AG10803 (cell line): ENCODE measurements at places on chromosomes 1 and 21.

- no peak for DNase-seq
Measured at GRCh38 chr1:210653771-210654170, 325.1 kb downstream of the HHAT start.

- DNase-seq: peak; percentile 13
Measured at GRCh38 chr1:28087614-28088167, 719 bp downstream of the EYA3 start.

DNA sequence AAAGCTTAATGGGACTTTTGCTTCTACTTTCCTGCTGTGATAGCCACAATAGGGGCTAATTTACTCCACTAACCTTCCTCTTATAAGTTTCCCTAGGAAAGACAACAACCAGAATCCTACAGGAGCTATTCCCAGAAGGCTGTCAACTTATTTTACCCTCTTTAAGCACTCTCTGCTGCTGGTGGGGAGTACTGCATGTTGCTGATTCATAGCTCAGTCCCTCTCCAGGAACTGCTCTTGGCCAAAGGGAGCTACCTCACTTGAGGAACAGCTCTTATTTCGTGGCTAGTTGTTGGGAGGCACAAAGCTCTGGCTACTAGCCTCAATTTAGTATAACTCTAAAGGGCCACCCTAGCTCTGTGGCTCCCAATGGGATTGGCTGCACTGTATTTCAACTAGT lies 37.2 kb downstream of the ADSS2 start:
- DNase-seq: peak; percentile 66

GRCh38 chr1:20069874-20070273 lies at the start of gene PLA2G5:
TSS of gene PLA2G5 (plus strand) at chr1:20070194. CDS start at chr1:20084831, 14,637 bp downstream.
- DNase-seq: peak; percentile 72

DNA sequence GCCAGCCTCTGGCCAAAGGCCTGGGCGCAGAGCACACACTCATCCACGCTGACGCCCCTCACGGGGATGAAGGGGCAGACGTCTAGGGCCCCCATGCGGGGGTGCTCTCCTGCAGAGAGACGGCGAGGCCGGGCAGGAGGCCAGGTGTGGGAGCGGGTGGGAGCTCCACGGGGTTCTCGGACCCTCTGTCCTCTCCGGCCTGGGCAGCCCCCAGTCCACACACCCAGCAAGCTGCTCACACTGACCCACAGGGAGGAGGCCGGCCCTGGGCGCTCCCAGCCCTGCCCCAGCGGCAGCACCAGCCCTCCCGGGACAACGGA lies 2.5 kb downstream of the FTCD start:
- no peak for DNase-seq

DNA sequence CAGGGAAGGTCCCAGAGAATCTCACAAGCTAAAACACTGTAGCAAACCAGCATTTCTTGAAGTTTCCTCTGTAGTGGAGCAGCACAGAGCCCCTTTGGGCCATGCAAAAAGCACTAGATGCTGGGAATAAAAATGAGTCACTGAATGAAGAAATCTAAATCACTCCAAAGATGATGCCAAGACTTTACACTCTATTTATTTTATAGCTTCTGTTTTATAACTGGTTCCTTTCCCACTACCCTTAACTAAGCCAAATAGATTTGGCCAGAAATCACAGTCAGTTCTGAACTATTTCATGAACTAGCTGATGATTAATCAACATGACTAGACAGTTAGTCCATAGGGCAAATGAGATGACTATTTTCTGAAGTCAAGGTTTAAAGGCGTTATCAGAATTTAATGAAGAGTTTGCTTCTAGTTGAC lies 89.5 kb downstream of the SCMH1 start:
- DNase-seq: peak; percentile 91

DNA sequence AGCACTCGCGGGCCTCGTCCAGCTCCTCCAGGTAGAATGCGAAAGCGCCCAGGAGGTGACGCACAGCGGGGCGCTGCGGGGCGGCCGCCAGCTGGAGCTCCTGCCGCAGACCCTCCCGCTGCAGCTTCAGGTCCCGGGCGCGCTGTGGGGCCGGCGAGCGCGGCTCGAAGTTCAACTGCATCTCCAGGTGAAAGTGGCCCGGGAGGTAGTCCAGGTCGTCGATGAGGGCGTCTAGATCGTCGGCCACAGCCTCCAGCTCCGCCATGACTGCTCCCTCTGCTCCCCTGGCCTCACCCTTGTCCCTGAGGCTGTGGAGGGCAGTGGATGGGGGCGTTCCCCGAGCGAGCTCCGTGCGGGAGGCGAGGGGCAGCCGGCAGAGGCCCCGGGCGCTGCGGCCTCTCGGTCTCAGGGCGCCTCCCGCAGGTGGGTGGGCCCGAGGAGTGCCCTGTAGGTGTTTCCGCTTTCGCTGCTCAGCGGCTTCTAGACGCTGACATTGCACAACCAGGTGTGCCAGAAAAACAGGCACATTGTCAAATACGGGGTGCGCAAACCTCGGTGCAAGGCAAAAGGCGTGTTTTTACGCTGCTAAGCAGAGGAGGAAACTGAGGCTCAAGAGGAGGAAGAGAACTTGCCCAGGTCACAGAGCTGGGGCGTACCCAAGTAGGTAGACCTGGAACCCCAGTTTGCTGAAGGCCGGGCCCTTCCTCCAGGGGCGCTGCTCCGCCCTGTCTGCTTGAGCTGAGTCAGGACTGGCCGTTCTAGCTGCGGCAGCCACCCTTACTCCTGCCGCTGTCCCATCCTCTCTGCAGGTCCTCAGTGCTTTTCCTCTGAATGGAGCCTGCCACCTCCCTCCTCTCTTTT lies at the start of gene TTC22:
TSS of gene TTC22 (minus strand) at position 425 of the 861 bp plus-strand sequence. CDS start at position 265, 160 bp downstream.
- DNase-seq: no peak

- no peak for DNase-seq
Measured at GRCh38 chr1:209219791-209220524, 363.6 kb upstream of the CAMK1G start.
